Hair follicle dermal papilla cell (primary cell): ENCODE measurements at places on chromosomes 2 and 18. TPM values are rescaled to one million over a fixed set of nuclear protein-coding genes. Genes with fewer than 3 reads are reported as not detected.

Gene CYS1
- total RNA-seq, result 9.4 and 14.2 TPM in 2 replicates

Gene SGPP2
- total RNA-seq, result 0.12 and 0.32 TPM in 2 replicates

Gene POLR1B
- total RNA-seq, result 12.0 and 19.6 TPM in 2 replicates

Gene IL36G
- total RNA-seq, result not detected in 2 replicates

Gene ALKAL2
- not detected in 2 replicates for total RNA-seq

Gene WDSUB1
- total RNA-seq, result 6.3 and 9.4 TPM in 2 replicates

Gene AOX1
- 49.7 and 81.1 TPM in 2 replicates for total RNA-seq

Gene ONECUT2
- total RNA-seq, result under 0.01 TPM in 1 of 2 replicates, not detected in the other

Gene ANKRD62
- total RNA-seq, result not detected in 2 replicates

Gene DPP4
- total RNA-seq, result 41.2 and 56.7 TPM in 2 replicates

Gene DES
- 1.9 and 2.6 TPM in 2 replicates for total RNA-seq

Gene KLHL41
- total RNA-seq, result 0.97 TPM in 2 replicates

Gene LRATD1
- total RNA-seq, result 1.3 and 4.9 TPM in 2 replicates

Gene EHD3
- total RNA-seq, result 86.0 and 88.4 TPM in 2 replicates

Gene RESP18
- not detected in 2 replicates for total RNA-seq

Gene GIGYF2
- 57.7 and 63.0 TPM in 2 replicates for total RNA-seq

Gene RSAD2
- 3.3 and 5.0 TPM in 2 replicates for total RNA-seq

Gene IRS1
- total RNA-seq, result 53.1 and 77.6 TPM in 2 replicates

Gene CPO
- total RNA-seq, result not detected in 2 replicates

Gene HOXD10
- not detected in 2 replicates for total RNA-seq
